ENCODE measurements at places on chromosomes 2 and 18.

DNA sequence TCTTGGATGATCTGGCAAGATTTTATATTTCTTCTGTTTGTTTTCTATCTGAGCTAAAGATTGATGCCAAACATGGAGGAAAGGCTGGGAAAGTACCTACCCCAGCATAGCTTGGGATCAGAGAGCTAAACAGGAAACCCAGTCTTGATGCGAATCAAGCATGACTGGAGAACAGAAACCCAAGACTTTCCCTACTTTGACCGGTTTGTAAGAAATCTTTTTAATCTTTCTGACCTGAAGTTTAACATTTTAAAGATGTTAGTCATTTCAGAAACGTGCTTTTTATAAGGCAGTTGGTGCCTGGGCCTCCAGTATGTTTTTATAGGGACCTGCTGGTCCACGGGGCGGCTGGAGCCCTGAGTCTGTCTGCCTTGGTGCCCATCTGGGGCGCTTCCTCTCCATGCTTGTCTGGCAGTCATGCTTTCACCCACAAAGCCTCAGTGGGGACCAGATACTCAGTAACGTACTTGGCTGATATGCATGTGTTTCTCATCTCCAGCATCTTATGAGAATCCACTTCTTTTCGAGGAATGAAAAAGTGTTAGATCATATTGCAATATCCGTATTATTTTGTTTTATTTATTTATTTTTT, 266.5 kb downstream of the PTGR3 start:
- DNase-seq, result peak; percentile 32

DNA sequence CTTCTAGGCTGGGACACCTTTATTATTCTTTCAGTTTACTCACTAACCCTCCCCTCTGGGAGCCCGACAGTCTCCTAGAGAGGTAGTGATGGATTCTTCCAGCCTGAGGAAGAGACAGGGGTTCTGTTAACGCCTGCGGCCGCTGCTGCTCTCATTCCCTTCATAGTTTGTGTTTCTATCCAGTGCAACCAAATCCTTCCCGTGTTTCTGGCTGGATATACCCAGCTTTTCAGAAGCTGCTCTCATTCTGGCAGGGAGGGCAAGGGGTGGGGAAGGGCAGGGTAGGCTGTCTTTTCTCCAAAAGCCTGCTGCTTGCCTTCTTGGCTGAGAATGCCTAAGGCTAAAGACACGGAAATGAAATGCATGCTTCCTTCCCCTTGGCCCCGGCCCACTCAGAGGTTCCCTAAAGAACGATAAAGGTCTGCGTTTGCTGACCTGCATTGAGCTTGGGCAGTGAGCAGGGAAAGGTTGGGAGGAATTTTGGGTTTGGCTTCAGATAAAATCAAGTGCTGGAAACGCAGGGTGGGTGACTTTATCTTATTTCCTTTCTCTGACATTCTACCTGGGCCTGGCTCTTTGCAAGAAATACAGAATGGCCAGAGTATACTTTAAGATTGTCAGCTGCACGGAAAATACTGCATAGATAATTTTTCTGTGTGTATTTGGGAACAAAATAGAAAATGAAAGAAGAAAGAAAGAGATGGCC, 390.9 kb downstream of the NBAS start:
- no peak for DNase-seq

- no peak for DNase-seq
Measured at GRCh38 chr2:65300134-65300760, 72.6 kb downstream of the ACTR2 start.

DNA sequence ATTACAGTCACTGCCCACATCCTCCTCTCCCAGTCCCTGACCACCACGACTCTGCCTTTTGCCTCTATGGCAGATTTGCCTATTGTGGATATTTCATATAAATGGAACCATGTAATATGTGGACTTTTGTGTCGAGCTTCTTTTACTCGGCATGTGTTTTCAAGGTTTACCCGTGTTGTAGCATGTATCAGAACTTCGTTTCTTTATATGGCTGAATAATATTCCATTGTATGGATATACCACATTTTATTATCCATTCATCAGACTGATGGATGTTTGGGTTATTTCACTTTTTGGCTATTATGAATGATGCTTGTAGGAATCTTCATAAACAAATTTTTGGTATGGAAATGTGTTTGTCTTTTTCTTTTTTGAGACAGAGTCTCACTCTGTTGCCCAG, 24.2 kb upstream of the E2F6 start:
- DNase-seq, result no peak

DNA sequence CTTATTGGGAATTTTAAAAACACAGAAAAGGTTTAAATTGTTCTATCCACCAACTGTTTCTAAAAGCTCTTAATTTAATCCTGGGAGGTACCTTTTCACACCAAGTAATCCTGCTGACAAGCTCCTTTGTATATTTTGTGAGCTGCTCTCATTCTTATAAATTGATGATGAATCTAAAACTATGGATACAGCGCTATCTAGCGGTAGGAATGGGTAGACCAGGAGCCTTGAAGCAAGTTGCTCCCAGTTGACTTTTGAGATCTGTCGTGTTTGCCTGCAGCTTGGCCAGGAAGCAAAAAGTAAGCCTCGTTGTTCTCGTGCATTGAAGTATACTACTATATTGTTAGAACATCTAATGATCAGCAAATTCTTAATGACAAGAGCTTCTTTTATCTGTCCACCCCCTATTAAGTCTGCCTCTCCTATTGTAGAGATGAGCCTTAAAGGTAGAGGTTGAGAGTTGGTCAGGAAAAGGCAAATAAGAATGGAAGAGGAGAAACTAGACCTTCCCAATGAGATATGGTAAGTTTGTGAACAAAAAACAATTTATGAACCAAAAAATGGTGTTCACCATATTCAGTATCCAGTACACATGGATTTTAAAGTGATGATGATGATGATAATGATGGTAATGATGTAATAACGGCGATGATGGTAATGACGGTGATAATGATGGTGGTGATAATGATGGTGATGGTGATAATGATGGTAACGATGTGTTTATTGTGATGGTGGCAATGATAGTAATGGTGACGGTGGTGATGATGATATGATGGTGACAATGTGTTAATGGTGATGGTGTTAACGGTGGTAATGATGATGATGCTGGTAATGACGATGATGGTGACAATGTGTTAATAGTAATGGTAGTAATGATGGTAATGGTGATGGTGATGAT, 212.1 kb upstream of the NCKAP5 start:
- peak; percentile 1 for DNase-seq

- DNase-seq, result peak; percentile 94
Measured at GRCh38 chr2:74958274-74959105, at the start of gene POLE4. TSS of gene POLE4 (plus strand) at chr2:74958643. CDS start at chr2:74958680, 37 bp downstream.

- DNase-seq, result no peak
Measured at GRCh38 chr2:176926453-176926852, 286.1 kb upstream of the HNRNPA3 start.

DNA sequence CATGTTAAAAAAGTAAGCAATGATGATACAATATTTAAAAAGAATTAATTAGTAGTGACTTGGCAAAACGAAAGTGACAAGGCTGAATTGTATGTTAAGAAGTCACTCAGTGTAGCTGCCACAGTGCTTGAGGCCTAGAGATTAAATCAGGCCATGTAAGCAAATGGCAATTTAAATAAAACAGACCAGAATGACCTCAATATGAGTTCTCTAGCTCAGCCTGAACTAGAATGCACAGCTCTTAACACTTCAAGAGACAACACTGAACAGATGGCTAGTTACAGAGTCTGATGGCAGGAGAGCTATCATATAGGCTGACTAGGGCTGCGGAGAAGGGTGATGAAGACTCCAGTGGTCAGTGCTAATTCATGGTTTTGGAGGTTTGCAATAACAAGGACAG, 117.9 kb upstream of the ZBTB14 start:
- DNase-seq, result no peak

DNA sequence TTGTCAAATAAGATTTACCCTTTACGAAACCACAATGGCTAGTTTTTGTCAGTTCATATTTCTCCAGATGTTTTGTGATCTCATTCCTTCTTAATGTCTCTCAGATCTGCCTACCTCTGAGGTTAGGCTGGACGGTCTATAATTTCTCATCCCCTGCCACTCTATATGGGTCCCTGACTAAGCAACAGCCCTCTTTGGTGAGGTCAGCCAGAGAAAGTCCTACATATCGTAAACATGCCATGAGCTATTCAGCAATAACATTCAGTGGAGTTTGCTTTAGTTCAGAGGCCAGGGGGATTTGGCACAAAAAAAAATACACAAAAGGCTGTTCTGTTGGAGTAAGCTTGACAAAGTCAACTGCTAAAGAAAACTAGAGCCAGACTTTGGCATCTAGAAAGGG, 192.1 kb upstream of the NCKAP5 start:
- DNase-seq, result no peak

DNA sequence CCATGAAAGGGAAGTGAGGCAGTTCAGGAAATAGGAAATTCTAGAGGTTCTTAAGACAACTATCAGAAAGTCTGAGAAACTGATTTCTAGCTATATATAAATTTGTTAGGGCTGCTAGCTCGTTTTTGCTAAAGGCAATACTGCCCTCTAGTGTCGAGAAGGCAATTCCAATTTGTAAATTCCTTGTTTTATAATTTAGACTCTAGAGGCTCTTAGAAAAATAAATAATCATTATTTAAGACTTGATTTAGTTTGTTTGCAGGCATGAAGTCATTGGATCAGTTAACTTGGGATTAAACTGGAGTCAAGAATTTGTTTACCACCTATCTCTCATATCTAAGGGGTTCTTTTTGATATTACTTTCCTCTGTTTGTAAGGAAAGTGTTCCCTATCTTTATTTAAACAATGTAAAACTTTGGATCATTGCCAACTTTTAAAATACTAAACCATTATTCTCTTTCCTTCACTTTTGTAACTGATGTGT, 66.2 kb downstream of the ACVR2A start:
- DNase-seq, result peak; percentile 72

GRCh38 chr2:172427256-172427989, at the start of gene ITGA6:
TSS of gene ITGA6 (plus strand) at chr2:172427586.
- DNase-seq, result peak; percentile 72

GRCh38 chr2:26942543-26943295, 27.7 kb upstream of the MAPRE3 start:
- peak; percentile 55 for DNase-seq

- no peak for DNase-seq
Measured at GRCh38 chr2:45049569-45050336, 40.5 kb upstream of the SIX2 start.

DNA sequence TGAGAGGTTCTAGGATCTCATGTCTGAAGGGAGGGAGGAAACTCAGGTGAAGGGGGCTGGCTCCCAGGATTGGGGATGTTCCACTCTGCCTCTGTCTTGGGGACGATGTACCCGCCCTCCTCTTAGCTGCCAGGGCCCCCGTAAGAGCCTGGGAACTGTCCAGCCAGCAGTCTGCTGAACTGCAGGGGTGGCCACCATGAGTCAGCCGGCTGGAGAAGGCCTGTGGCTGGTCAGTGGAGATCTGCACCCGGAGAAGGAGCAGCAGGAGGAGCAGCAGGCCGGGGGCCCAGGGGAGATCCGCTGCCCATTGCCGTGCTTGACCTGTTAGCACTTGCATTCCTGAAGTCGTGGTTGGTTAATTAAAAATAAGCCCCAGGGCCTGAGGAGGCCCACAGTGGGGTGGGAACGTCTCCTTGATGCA, 180.3 kb downstream of the TFCP2L1 start:
- DNase-seq, result no peak

GRCh38 chr2:241048149-241048948, 49.9 kb downstream of the SNED1 start:
- DNase-seq, result no peak

DNA sequence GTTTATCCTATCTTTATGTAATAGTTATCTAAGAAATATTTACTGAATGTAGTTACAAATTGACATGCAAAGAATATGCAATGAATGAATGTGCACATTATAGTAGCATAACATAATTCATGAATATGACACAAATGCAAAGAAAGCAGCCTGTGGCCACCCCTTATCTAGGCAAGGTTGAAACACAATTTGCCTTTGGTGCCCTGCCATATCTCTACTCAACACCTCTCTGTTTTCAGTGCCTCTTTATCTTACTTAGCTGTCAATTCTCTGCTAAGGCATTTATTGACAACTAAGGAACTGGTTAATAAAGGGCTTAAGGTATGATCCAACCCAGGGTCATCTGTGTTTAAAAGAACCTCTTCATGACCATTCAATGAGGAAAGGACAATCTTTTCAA, 18.9 kb downstream of the REV1 start:
- no peak for DNase-seq

DNA sequence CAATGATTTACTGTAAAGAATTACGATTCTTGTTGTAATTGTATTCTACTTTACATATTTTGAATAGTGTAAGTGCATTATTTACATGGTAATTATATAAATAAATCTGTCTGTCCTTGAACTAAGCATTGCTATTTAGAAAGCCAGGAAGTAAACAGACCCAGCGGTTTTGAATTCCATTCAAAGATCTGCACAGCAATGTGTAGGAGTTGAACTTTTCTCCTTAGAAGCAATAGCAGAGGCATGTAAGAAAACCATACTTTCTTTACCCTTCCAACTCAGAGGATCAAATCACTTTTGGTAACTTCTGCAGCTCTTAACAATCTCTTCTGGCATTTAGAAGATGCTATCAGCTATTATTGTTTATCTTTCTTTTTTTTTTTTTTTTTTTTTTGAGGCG, 109.2 kb upstream of the VRK2 start:
- no peak for DNase-seq

DNA sequence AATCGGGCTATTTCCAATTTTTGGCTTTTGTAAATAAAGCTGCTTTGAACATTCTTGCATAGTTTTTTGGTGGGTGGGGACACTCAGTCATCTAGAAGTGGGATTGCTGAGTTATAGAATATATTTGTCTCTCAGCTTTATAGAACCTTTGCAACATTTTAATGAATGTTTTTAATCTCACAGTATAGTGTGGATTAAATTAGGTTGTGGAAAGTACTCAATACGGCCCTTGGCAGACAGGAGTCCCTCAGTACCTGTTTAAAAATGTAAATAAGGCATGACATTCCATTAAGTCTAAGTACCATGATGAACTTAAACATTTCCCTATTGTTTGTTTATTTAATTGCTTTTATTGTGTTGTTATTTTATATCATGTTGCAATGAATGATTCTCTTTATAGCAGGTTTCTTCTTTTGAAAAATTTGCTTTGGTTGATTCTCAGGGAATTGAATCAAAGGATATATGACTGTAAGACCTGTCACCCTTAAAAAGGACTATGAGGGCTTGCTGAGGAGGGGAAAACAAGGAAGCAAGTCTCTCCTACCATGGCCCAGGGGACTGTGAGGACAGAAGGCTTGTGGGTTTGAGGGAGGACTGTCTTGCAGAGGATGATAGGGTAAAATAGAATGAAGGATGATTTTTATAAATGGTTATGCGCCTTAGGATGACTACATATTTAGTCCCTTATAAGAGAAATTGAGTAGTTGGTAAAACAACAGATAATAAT, 165.1 kb downstream of the RPIA start:
- DNase-seq, result no peak

DNA sequence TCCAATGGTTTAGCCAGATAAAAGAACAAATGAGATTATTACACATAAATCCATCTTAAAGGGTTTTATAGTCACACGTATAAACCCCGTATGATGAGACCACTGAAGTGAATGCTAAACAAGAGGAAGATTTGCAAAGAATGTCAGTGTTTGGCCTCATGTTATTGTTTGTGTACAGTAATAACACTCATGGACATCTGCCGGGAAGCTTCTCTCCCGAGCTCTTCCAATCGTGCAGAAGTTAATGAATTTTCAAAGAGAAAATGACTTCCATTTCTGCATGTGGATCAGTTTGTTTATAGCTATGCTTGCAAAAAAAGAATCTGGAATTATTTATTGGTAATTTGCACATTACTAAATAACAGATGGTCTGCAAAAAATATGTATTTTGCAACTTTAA, 88.5 kb upstream of the APCDD1 start:
- no peak for DNase-seq

- DNase-seq, result no peak
Measured at GRCh38 chr2:121886059-121886458, 130.6 kb downstream of the TSN start.

Data from CD4-positive, alpha-beta T cell treated with Interleukin-2 at 100 ng/mL for 4 hours (primary cell).